ENCODE measurements at places on chromosomes 7 and 10.

- DNase-seq, result peak; percentile 38
Measured at GRCh38 chr10:89889606-89890005, 188.2 kb downstream of the KIF20B start.

DNA sequence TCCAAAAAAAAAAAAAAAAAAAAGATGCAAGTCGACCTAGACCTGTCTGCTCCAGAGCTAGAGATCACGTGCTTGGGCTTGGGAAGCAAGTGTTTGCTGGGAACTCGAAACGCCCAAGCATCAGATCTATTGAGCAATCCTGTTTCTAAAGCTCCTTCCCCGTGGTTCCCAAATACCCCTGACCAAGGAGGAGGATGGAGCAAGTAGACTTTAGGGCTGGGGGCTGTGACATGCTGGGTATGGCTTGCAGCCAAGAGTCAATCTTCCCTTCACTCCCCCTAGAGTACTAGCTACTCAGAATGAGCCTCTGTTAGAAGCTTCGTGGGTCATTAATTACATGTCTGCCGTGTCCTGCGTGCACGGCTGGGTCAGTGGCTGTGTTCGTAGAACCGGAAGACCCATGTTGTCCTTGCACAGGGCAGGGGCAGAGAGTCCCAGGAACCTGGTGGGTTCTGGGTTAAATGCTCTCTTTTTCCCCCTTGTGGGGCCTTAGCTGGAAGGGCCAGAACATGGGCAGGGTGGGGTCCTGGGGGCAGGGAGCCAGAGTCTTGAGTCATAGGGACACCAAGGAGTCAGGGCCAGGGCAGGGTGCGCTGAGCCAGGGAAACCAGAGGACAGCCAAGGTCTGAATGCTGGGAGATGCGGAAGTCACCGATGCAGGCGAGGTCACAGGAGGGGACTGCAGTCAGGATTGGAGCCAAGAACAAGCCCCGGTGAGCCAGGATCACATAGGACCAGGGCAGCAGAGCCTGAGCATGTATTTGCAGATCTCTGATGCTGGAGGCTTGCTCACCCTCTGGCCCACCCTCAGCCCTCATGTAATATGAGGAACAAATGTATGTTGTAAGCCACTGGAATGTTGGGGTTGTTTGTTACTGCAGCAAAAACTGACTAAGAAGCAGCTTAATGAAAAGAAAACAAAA lies 34.6 kb upstream of the TPST1 start:
- DNase-seq, result peak; percentile 56

- DNase-seq, result no peak
Measured at GRCh38 chr7:120417244-120417979, 144.4 kb downstream of the KCND2 start.

DNA sequence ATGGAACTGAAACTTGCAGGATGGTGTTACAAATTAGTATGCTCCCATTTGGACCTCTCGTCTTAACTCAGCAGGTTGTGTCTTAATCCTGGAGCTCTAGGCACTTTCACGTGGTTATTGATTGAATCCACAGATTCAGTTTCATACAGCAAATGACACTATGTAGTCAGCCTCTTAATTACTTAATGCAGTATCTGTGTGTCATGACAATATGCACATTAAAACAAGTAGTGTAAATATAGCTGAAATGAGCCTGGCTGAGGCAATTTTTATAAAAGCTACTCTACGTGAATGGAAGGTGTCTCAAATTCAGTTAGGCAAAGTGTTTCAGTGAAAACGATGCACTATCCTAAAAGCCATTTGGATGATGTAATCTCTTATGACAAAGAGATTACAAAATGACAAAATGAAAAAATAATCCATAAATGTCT lies 86.8 kb downstream of the CD36 start:
- no peak for DNase-seq

GRCh38 chr10:35926846-35927245 lies 284.8 kb upstream of the FZD8 start:
- peak; percentile 72 for DNase-seq

DNA sequence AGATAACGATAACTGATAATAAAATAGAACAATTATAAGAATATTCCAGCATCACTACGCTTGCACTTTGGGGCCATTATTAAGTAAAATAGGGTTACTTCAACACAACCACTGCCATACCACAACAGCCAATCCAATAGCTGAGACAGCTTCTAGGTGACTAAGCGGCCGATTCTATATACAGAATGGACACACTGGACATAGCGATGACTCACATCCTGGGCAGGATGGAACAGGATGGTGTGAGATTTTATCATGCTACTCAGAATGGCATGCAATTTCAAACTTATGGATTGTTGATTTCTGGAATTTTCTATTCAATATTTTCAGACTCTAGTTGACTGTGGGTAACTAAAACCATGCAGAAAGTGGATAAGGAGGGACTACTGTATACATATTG lies 920.9 kb downstream of the LRMDA start:
- DNase-seq, result no peak

DNA sequence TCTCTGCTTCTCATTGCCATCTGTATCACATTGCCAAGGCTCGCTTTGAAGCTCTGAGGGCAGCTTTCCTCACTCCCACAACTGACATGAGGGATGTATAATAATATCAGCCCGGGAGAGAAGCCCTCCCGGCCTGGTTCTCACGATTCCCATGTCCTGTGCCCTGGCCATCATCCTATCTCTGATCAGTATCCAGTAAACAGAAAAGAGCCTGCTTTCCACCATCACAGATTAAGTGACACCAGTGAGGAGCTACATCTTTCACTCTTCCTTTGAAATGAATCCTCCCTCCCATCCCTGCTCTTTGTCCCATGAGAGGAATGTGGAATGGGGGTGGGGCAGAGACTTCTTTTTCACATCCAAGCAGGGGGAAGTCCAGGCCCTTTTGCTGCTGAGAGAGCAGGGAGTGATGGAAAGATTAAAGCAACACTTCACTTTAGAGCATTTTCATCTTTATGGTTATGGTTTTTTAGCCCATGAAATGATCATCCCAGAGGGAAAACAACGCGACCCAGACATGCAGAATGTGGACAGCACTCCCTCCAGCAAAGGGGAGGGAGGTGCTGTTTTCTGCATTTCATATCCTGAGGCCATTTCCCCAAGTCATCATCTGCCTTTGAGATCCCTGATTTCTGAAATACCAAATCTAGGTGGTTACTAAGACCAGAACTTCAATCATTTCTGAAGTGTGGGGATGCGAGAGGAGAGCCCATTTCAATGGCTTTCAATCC lies 84.6 kb upstream of the LYZL1 start:
- DNase-seq, result peak; percentile 30
